ENCODE measurements at places on chromosomes 4 and X.

DNA sequence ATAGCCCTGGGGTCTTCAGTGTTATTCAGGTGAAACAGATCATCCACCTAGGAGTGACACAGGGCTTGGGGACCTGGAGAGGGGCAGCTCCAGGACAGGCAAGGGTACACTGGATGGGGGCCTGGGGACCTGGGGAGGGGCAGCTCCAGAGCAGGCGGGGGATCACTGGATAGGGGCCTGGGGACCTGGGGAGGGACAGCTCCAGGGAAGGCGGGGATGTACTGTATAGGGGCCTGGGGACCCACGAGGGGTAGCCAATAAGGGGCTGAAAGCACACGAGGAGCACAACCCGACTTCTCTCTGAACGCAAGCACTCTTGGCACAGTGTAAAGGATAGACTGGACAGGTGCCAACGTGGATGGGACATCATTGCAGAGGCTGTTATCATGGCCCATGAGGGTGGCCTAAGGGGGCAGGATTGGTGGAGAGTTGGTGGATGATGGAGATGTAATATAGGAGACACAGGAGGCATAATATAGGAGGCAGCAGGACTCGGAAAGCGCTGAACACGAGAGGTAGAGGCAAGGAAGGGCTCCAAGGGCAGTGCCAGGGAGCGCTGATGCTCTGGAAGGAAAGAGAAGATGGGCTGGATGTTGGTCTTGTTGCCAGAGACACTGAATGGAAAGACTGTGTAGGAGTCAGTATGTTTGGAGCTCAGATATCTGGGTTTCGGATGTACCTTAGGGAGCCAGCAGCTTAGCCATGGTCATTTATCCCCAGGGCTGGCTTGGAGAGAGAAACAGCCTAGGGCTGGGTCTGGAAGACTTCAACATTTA is 37.9 kb upstream of the FGFBP2 start:
- DNase-seq = no peak

DNA sequence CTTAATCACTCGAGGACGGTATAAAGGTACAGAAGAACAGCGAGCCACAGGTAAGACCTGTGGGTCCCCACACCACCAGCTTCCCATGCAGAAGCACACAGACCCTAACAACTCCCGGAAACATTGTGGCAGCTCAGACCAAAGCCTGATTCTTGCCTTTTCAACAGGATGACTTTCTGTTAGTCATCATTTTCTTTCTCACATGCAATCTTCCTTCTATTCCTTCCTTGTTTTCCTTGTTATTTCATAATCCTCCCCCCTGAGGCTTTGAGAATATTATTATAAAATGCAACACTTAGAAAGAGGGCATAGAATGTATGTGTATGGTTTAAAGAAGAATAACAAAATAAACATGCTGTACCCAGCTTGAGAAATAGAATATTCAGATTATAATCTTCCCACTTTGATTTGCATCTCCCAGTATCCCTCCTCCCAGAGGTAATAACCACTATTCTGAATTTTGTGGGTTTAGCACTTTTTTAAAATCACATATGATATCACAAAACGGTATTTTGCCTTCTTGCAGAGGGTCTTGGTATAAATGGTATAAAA is 100.9 kb downstream of the FHDC1 start:
- no peak for DNase-seq

DNA sequence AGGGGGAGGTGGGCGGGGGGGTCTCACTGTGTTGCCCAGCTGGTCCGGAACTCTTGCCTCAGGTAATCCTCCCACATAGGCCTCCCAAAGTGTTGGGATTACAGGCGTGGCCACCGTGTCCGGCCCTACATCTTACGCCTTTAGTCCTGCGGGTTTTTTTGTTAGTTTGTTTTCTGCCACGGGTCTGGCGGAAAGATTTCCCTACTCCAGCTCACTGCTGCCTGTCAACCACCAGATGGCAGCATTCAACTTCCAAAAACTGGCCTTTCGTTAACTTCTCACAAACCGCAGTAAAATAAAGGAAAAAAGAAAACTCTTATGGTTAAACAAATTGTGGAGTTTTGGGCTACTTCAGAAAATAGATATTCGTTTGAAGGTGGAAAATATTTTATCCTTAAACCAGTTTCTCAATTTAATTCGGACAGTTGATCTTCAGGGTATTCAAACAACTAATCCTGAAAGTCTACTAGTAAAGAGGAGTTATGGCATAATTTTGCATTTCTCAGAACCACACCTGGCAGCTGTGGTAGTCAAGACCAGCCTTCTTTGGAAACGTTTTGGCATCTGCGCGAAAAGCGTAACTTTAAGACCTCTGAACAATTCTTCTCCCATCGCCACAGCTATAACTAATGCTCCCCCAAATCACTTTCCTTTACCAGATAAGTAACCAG is 41.1 kb downstream of the LUZP4 start:
- no peak for DNase-seq

DNA sequence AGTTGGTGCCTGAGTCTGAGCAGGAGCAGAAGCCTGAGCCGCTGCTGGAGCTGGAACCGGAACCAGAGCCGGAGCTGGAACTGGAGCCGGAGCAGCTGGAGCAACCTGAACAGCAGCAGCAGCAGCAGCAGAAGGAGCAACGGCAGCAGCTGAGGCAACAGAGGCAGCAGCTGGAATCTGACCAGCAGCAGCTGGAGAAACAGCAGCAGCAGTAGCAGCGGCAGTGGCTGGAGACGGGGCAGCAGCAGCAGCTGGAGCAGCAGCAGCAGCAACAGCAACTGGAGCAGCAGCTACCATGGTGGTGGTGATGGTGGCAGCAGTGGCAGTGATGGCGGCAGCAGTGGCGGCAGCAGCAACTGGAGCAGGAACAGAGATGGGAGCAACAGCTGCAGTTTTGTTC is 61.5 kb downstream of the AMOT start:
- no peak for DNase-seq

DNA sequence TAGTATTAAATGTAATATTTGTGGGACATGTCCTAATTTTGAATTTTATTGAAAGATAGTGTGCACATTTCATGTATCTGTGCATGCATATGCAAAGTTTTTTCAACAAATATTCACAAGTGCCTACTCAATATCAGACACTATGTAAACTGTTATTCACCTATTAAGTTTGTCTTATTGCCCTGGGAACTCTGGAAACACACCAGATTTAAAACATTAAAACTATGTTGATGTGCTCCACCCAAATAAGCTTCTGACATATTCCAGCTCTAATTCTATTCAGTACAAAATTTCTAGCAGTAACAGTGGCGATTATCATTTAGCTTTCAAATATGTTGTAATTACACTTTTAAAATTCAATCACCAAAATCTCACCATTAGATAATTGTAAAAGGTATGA is 183.1 kb upstream of the TTC29 start:
- DNase-seq = no peak

- no peak for DNase-seq
Measured at GRCh38 chr4:67558493-67558892, at the start of gene STAP1. Gene STAP1, plus strand, starts transcription at chr4:67558727. Its CDS starts 83 bp downstream, at chr4:67558810.

GRCh38 chr4:3479358-3480101 is 16.4 kb downstream of the DOK7 start:
- DNase-seq = no peak

- peak; percentile 100 for DNase-seq
Measured at GRCh38 chr4:8440492-8441311, at the start of the genes ACOX3 and TRMT44. Gene ACOX3, minus strand, starts transcription at chr4:8440723. Its CDS starts 24,202 bp downstream, at chr4:8416521. Gene TRMT44, plus strand, starts transcription at chr4:8440777. Its CDS starts 46 bp downstream, at chr4:8440823.

- no peak for DNase-seq
Measured at GRCh38 chr4:13289391-13289790, 194.7 kb downstream of the RAB28 start.

DNA sequence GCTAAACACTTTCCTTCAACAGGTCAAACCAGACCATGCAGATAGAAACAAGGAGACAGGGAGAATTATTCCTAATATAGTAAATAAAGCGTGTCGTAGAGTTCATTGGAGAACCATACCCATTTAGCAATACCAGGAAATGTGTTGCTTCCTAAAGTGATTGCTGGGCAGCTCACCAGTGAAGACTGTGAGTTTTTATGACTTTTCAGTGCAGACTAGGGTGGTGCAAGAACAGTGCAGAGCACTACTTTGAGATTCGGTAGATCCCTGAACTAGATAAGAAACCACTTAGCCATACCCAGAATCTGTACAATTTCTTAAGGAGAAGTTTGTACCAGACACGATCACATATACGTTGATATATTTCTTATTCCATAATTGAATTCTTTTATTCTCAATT is 87.4 kb downstream of the EMCN start:
- no peak for DNase-seq

- no peak for DNase-seq
Measured at GRCh38 chr4:25870081-25870480, 7.3 kb upstream of the SEL1L3 start.

DNA sequence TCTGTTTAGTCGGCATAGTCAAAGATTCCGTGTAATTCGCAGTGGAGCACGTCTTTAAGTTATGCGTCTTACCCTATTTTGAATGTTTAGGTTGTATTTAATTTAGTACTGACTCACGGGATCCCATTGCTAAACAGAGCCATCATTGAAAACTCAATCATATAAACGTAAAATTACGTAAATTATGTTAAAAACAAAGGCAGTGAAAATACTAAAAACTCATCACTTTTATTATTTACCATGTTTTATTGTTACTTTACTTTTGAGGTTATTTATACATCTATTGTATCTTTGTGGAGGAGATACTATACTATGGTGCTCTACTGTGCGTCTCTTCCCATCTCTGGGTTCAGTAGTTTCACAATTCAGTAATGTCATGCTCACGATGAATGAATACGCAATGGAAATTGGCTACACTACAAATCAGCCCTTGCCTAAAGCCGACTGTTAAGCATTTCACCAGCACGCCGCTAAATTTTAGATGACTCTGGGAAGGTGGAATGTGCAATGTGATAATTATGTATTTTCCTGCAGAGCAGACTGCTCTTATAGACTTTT is 944 bp downstream of the FUNDC2 start:
- no peak for DNase-seq

DNA sequence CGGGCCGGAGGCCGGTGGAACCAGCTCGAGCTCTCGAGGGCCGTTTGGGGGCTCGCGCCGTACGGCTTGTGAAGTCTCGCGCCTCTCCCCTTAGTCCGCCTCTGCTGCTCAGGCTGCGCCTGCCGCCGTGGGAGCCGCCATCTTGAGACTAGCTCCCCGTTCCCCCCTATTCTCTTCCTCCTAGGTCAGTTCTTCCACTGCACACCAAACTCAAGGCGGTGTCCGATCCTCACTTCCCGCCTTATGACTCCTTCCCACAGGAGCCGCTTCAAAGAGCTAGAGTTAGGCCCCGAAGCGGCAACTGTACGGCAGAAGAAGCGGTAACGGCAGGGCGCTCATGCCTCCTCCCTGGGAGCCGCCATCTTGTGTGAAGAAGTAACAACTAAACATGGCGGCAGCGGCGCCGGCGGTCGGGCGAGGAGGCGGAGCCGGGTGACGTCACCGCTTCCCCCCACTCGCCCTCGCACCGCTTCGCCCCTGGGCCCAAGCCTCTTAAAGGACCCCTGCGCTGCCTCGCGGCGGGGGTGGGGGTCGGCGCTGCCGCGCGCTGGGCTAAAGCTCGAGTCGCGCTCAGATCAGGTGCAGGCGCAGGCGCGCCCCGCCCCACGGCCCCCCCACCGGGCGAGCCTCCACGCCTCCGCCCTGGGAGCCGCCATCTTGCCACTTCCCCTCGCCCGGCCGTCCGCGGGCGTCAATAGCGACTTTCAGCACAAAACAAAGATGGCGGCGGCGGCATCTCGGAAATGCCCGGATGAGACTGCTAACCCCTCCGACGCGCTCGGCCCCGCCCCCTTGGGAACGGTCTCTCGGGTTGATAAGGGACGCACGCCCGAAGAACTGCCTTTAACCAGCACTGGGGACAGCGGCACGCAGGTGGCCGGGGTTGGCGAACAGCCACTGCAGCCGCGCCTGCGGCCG is at the start of gene HCFC1:
Gene HCFC1, minus strand, starts transcription at position 369 of the 918 bp plus-strand sequence. CDS start 978 bp downstream, outside the sequence.
- DNase-seq = no peak

- DNase-seq = no peak
Measured at GRCh38 chr4:173498771-173499170, 31.3 kb downstream of the HAND2 start.

DNA sequence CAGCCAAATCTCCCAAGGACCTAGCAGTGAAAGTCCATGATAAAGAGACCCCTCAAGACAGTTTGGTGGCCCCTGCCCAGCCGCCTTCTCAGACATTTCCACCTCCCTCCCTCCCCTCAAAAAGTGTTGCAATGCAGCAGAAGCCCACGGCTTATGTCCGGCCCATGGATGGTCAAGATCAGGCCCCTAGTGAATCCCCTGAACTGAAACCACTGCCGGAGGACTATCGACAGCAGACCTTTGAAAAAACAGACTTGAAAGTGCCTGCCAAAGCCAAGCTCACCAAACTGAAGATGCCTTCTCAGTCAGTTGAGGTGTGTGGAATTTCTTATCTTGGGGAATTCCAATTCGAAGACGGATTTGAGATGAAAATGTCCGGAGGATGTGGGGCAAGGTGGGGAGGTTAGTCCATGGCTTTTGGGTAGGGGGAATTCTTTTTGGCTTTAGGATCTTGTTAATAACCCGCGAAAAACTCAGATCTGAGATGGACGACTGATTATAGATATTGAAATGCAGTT is 112.5 kb downstream of the AFF1 start:
- DNase-seq = no peak

GRCh38 chr4:165301833-165302232 is 25.6 kb upstream of the MSMO1 start:
- DNase-seq = no peak

DNA sequence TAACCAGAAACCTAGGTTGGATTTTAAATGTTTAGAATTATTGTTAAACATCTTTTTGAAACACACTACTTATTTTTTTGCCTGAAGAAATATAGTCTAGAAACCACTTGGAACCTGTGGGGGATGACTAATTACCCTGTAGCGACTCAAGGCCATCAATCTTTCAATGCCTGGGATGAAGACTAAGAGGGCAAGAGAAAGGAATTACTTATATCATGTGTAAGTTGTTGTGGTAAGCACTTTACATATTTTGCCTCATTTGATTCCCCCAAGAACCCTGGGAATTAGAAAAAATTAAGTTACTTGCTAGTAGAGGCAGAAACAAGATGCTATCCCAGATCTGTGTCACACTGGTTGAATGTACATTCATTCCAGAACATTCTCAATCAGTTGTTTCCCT is 170.9 kb upstream of the GRIA3 start:
- no peak for DNase-seq

- DNase-seq = no peak
Measured at GRCh38 chrX:132400706-132401105, 88.1 kb downstream of the MBNL3 start.

- DNase-seq = no peak
Measured at GRCh38 chrX:9352243-9352642, 112.6 kb upstream of the TBL1X start.

GRCh38 chrX:95058815-95059214 is 1384.8 kb downstream of the FAM133A start:
- no peak for DNase-seq

GRCh38 chr4:69823481-69824186 is 36.3 kb downstream of the SULT1E1 start:
- DNase-seq = no peak

- DNase-seq = no peak
Measured at GRCh38 chr4:818106-818921, 7.6 kb downstream of the CPLX1 start.

- DNase-seq = no peak
Measured at GRCh38 chr4:81436096-81436495, 35.6 kb downstream of the RASGEF1B start.

All from H1 (cell line).